ENCODE measurements at places on chromosomes 7 and 10.

GRCh38 chr7:70137126-70137525, 538.9 kb downstream of the AUTS2 start:
- DNase-seq: no peak

DNA sequence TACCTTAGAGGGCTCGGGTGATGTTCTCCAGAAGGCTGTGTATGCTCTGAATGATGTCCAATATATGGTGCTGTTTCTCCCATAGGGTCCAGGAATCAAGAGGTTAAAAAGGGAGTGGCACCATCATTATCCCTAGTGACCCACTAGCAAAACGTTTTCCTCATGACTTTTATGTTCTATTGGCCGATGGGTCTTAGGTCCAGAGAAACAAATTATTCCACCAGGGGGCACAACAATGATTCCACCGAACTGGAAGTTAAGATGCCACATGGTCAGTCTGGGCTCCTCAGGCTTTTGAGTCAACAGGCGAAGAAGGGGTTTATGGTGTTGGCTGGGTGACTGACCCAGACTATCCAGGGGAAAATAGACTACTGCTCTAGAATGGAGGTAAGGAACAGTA, 256.1 kb downstream of the COBL start:
- no peak for DNase-seq

- no peak for DNase-seq
Measured at GRCh38 chr10:101940916-101941315, 97.3 kb upstream of the KCNIP2 start.

DNA sequence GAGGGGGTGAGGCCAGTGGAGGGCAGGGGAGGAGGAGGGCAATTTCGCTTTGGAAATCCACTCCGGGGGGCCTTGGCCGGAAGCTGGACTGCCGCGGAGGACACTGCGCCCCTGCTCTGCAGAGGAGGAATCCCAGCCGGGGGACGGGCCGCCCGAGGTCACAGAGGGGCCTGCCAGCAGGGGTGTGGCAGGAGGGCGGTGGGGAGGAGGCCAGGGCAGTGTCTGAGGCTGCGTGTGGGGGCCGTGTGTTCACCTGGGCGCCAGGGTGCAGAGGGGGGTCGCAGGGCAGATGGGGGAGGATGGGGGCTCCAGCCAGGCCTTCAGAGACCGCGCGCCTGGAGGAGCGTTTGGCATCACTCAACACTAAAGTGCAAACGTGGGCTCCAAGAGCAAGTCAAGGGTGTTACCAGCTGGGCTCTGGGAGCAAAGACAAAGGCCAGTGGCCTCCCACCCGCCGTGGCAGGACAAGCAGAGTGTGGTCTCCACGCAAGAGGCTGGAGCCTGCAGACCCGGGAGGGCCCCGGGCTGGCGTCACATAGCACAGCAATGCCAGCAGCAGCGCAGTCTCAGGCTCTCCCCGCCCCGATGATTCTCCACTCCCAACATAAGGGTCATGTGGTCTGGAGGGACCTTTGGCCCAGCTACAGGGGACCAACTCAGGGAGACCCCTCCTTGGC, 45.3 kb upstream of the DNAJB6 start:
- no peak for DNase-seq

- DNase-seq: no peak
Measured at GRCh38 chr7:91843831-91844230, 36.7 kb downstream of the MTERF1 start.

GRCh38 chr10:79220307-79220706, 127.0 kb upstream of the PPIF start:
- DNase-seq: no peak

- no peak for DNase-seq
Measured at GRCh38 chr7:123539871-123540270, 5.5 kb upstream of the IQUB start.

DNA sequence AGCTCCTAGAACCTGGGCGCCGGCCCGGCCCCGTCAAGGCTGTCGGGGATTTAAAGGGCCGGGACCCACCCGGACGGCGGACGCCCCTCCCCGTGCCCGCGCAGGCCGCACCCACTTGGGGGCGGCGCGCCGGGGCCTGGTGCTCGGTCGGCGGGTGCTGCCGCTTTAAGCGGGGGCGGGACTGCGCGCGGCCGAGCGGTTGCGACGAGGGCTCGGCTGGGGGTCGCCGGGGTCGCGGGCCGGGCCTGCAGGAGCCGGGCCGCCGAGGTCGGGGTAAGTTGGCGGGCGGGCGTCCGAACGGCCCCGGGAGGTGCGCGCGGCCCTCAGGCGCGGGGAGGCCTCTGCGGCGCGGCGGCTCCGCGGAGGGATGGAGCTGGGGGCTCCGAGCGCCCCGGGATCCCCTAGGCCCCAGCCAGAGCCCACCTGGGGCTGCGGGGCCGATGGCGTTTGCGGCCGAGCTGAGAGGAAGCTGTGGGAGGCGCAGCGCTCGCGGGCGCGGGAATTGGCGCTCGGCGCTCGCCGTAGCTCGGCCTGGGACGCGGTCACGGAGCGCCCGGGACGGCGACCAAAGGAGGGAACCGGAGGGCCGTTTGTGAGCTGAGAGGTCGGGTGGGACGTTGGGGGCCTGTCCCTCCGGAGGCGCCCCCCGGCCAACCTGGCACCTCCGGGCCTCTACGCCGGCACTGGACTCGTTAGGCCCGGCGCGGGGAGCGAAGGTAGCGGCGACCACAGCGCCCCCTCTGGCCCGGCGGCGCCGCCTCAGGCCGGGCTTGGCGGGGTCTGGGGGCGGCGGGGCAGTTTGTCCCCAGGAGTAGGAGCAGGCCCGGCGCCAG, at the start of gene TRRAP:
TRRAP (plus strand) TSS at position 168 of the 833 bp plus-strand sequence. CDS start 2,619 bp downstream, outside the sequence.
- no peak for DNase-seq

DNA sequence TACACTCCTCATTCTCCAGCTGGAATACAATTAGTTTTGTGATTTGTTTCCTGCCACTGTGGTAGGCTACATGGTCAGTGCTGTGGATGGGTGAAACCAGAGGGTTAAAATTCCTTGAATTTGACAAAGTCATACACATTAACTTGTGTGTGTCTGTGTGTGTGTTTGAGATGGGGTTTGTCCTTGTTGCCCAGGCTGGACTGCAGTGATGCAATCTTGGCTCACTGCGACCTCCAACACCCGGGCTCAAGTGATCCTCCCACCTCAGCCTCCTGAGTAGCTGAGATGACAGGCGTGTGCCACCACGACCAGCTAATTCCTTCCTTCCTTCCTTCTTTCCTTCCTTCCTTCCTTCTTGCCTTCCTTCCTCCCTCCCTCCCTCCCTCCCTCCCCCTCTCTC, 24.8 kb upstream of the GIMAP8 start:
- DNase-seq: no peak

- no peak for DNase-seq
Measured at GRCh38 chr7:148815612-148816011, 68.5 kb downstream of the EZH2 start.

DNA sequence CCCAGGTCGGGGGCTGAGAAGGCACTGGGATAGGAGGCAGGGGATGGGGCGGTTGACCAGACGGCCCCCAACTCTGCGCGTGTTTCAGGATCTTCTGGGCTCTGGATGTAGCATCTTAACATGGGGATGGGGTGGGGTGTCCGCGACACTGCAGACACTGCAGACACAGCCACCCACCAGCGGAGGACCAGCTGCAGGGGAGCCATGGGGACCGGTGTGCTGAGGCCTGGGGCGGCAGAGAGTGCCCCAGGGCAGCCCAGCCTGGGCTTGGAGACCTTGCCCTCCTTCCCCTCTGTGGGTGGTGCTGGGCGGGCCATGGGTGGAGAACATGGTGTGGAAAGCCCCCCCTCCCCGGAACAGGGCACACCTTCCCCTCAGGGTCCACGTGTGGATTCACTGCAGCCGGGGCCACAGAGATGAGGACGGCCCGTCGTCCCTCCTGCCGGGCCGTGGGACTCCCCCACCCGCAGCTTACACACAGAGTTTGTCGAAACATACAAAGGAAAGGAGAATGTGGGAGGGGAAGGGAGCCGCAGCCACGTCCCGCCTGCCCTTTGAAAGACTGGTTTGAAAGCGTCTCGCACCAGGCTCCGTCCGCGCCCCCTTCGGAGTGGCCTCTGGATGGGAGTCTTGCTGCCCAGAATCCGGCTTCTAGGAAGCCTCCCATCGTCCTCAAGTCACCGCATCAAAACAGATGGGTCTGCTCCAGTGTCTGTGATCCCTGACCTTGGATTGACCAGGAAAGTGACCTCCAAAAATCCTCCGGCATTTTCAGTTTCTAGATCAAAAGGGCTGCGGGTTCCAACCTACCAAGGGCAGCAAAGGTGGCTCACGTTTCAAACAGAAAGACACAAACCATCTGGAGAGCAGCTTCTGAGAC, 91.5 kb upstream of the TCERG1L start:
- no peak for DNase-seq

GRCh38 chr7:234708-235553, 42.6 kb downstream of the FAM20C start:
- peak; percentile 36 for DNase-seq

- no peak for DNase-seq
Measured at GRCh38 chr7:71497256-71497946, 365.5 kb downstream of the GALNT17 start.

DNA sequence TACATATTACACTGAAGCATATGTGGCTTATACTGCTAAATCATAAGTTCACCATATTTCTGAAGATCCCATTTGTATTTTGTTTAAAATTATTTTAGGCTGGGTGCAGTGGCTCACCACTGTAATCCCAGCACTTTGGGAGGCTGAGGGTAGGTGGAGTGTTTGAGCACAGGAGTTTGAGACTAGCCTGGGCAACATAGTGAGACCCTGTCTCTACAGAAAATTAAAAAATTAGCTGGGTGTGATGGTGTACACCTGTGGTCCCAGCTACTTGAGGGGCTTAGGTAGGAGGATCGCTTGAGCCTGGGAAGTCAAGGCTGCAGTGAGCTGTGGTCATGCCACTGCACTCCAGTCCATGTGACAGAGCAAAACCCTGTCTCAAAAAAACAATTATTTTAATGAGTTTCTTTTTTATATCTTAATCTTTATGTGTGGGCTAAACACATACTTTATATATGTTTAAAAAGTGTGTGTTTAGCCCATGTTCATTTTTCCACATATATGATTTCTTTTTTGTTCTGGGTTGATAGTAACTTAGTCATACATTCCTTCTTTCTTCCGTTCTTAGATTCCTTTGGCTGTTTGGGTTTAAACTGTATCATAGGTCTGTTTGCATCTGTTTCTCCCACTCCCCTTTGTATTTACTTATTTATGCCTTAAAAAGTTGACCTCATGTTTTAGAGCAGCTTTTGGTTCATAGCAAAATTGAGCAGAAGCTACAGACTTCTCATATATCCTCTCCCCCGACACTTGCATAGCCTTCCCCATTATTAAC, 33.5 kb downstream of the RSBN1L start:
- no peak for DNase-seq

DNA sequence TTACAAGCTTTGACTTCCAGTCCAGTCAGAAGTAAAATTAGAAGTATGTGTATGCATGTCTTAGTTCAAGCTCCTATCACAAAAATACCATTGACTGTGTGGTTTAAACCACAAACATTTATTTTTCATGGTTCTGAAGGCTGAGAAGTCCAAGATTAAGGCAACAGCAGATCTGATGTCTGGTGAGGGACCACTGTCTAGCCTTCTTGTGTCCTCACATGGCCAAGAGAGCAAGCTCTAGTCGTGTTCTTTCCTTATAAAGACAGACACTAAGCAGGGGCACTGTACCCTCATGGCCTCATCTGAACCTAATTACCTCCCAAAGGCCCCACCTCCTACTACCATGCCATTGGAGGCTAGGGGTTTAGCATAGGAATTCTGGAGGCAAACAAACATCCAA, 41.3 kb upstream of the ARL4A start:
- no peak for DNase-seq

DNA sequence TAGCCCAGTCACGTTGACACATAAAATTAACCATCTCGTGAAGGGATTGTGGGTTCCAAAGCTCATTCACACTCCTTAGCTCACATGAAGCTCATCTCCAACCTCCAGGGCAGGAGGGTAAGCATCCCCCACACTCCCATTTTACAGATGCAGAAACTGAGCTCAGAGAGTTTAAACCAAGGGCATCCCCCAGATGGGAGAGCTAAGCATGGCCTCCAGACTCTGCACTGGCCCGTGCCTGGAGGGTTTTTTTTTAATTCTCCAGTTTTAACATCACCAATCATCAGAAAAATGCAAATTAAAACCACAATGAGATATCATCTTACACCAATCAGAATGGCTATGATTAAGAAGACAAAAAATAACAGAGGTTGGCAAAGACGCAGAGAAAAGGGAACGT, 53.3 kb upstream of the TCF7L2 start:
- no peak for DNase-seq

- no peak for DNase-seq
Measured at GRCh38 chr10:96124230-96125141, 5.6 kb upstream of the ZNF518A start.

- DNase-seq: no peak
Measured at GRCh38 chr10:129372172-129372571, 94.9 kb upstream of the MGMT start.

DNA sequence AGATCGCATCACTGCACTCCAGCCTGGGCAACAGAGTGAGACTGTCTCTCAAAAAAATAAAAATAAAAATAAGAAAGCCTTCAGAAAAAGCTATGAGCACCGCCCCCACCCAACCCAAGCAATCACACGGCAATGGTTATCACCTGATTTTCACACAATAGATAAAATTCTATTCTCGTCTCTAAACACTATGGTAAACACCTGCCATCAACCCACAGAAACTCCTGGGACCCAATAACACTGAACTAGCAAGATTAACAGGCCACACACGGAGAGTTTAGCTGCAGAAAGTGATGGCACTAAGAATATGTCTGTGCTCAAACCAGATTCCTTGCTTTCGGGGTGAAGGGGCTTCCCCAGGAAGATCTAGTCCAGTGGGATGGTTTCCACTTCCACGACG, 173.8 kb downstream of the DIP2C start:
- no peak for DNase-seq

- no peak for DNase-seq
Measured at GRCh38 chr7:143735962-143736361, 21.5 kb downstream of the CTAGE6 start.

GRCh38 chr10:44473146-44473545, 88.2 kb upstream of the CXCL12 start:
- no peak for DNase-seq

DNA sequence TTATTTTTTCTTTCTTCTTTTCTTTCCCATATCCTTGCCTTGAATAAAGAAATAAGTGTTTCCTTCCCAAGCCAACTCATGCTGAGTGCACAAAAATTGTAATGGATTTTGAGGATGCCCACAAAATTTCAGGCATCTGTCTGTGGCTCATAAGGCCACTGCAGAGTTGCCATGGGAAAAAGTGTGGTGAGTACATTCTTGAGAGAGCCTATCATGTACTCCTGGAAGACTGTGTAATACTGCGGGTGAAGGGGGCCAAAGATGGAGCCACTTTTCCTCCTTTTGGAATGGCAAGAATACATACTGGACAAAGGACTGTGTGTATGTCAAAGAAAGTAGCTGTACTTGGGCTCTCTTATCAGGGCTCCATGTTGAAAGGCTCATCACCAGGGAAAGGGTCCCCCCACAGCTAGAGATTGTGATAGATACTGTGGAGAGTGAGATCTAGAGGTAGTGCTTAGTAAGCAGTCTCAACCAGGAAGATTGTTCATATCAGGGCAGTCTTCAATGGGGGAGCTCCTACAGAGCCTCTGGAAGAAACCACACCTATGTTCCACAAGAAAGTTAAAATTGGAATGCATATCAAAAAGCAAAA, 341.6 kb upstream of the KCND2 start:
- no peak for DNase-seq

GRCh38 chr10:103502849-103503660, 9.6 kb downstream of the NEURL1 start:
- no peak for DNase-seq

Measured in LNCaP clone FGC (cell line).